ENCODE measurements at places on chromosomes 2 and 18.

DNA sequence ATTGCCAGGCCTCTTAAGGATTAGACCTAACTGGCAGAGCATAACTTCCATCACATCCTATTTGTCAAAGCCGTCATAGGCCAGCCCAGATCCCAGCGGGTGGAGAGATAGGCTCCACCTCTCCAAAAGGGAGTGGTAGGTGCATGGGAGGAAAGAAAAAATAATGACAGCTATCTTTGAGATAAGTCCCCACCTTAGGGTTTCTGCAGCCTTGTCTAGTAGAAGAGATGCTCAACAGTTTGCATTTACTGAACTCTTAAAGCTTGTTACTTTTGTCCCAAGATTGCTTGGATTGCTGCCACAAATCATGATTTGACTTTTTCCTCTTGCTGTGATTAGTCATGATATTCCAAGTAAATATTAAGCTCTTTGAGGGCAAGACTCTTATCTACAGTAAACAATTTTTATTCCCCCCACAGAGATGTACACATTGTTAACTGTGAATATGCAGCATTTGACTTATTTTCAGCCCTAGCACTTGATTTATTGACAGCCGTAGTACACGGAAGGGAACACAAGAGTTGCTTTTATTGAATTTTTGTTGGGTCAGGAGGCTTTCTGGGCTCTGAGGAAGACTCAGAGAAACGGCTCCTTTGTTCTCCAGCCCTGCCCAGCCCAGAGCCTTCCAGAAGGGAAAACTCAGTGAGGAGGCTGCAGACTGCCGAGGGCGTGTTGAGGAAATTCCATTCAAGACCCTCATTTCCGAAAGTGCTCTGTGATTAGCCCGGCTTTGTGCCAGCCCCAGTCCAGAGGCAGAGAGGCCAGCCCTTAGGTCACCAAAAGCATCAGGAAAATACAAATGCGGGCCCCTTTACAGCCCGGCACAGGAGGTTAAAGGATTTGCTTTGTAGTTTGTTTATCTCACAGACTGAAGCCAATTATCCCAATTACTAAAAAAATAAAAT, 75.5 kb upstream of the ZNF532 start:
- DNase-seq, result no peak

- DNase-seq, result no peak
Observed at GRCh38 chr2:9010866-9011265, 7.4 kb upstream of the MBOAT2 start.

DNA sequence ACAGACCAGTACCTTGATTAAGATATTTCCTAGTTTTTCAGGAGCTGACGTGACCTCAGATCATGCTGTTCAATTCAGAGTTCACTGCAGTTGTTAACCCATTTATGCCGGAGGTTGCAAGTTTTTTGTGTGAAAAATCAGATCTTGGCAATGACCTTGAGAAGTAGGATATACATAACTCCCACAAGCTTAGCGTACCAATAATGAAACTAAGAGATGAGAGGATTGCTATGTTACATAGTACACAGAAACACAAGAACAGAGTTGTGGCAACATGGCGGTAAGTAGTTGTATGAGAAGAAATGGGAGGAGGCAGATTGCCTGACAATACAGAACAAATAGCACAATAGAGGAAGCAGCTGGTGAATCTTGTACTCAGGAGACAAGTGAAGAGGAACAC, 39.1 kb downstream of the PPIG start:
- DNase-seq, result no peak

DNA sequence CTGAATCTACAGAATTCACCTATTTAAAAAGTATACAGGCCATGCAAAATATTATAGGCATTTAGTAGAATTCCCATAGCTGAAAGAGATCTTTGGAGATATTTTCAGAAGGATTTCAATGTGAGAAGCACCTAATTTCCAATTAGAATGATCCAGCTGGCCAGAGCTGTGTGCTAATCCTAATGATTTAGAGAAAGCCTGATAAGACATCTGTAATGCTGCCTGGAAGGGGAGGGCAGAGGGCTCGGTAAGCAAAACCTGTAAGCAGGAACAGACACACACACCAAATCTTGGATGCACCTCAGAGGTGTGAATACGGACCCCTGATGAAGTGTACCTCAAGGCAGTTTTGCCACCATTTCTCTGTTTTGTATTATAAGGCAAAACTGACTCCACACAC, 14.0 kb downstream of the SERTAD2 start:
- no peak for DNase-seq

GRCh38 chr18:59270689-59271257, 2.5 kb downstream of the RAX start:
- DNase-seq, result no peak

DNA sequence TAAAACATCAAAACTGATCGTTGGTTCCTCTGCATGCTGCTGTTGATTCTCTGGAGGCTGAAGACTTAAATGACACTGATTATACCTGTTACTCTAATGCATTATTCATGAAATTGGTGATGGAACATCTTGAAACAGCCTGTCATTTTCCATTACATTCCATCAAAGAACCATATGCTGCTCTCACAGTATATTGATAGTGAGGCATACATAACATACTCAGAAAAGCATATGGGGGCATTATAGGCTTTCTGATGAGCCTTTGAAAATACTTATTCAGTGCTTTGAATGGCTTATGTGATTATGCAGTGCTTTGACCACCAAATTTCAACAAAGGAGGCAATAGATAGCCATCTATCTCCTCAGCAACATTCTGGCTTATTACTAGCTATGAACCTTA, 392.1 kb downstream of the CDH19 start:
- no peak for DNase-seq

- DNase-seq, result no peak
Observed at GRCh38 chr2:141003967-141004657, 1126.7 kb downstream of the LRP1B start.

GRCh38 chr2:100757621-100758394, 62.1 kb upstream of the NPAS2 start:
- DNase-seq, result no peak

GRCh38 chr2:216113572-216113971, 4.4 kb downstream of the XRCC5 start:
- DNase-seq, result no peak
